ENCODE measurements at places on chromosomes 16 and 17.

DNA sequence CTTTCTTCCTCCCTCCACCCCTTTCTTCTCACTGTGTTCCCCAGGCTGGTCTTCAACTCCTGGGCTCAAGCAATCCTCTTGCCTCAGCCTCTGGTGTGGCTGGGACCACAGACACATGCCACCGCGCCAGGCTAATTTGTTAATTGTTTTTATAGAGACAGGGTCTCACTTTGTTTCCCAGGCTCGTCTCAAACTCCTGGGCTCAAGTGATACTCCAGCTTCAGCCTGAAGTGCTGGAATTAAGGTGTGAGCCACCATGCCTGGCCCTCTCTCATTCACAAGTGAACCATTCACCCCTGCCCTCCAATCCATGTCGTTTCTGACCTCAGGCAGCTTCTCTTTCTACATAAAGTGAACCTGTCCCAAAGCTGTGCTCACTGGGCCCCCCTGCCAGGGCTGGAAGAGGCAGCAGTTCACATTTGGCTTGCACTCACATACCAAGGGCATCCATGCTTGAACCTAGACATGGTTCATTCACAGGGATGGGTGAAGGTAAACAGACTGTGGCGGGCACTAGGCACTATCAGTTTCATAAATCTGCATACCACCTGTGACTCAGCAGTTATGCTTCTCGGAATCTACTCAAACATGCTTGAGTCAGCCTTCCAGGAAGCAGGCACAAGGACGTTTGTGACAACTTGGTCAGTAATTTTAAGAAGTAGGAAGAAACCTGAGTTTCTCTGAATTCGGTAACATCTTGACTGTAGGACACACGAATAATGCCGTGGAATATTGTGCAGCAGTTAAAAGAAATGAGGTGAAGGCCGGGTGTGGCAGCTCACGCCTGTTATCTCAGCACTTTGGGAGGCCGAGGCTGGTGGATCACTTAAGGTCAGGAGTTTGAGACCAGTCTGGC lies 6.0 kb upstream of the RNF213 start:
- DNase-seq, result peak; percentile 74

GRCh38 chr17:31740611-31741082 lies 118.4 kb downstream of the COPRS start:
- DNase-seq, result no peak

DNA sequence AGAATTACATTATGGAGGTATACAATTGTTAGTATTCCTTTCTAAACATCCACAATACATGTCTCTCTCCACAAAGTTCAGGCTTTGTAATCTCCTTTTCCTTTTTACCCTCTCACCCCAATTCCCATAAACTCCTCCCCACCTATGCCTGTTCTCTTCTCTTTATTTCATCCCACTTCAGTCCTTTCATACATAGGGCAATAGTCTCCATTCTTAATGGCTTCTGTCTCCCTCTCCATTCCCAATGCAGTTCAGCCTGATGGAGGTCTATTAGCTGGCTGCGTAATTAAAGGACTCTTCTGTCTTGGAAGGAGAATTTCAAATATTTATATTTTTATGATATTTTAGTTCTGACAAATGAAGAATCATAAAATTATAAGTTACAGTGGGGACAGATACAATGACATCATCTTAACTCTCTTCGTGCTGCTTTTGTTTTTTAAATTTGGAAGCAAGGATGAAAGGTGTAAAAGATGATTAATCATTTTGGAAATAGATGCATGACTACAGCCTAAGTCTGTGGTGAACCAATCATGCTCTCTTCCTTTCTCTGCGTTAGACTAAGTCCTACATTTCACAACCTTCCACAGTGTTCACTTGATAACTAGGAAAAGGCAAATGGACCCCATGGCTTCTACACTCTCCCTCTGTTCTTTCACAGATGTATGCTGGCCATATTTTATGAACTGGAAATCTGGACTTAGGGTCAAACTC lies 11.2 kb upstream of the FAM20A start:
- no peak for DNase-seq

DNA sequence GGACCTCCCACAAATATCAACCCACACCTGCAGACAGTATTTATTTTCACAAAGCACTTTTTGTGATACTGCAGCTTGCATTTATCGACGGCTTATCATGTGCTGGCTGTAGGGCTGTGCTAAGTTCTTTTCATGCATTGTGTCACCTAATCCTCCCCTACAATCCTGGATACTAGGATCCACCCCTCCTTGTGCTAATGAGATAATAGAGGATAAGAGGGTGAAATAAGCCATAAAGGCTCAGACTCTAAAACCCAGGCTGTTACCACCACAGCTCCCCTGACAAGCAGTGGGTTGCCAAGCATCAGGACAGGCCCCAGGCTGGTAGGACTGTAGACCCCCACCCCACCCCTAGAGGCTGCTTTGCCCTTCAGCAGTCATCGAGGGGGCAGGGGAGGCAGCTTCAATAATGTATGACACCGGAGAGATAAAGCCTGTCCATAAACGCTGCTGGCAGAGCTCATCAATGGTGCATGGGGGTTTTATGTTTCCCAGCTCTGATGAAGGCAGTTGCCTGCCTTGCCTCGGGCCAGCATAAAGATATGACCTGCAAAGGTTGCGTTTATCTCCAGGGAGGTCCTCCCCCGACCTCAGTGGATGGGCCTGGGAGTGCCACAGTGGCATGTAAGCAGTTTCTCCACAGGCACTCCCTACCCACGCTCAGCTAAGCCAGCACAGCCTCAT lies 73.9 kb upstream of the C16orf82 start:
- DNase-seq, result no peak

DNA sequence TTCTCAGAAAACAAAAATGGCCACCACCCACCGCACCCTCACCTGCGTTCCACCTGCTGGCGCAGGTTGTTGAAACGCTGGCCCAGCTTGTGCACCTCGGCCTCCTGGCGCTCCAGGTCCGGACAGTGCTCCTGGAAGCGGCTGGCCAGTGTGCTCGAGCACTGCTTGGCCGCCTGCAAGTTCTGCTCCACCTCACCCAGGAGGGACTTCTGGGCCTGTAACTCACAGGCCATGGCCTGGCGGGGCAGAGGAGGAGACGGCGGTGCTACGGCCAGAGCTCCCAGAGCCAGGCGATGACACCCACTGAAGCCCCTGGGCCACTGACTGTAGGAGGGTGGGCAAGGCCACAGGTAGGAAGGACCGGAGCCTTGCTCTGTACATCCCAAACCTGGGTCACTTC lies 43.4 kb downstream of the UBN1 start:
- DNase-seq, result no peak

DNA sequence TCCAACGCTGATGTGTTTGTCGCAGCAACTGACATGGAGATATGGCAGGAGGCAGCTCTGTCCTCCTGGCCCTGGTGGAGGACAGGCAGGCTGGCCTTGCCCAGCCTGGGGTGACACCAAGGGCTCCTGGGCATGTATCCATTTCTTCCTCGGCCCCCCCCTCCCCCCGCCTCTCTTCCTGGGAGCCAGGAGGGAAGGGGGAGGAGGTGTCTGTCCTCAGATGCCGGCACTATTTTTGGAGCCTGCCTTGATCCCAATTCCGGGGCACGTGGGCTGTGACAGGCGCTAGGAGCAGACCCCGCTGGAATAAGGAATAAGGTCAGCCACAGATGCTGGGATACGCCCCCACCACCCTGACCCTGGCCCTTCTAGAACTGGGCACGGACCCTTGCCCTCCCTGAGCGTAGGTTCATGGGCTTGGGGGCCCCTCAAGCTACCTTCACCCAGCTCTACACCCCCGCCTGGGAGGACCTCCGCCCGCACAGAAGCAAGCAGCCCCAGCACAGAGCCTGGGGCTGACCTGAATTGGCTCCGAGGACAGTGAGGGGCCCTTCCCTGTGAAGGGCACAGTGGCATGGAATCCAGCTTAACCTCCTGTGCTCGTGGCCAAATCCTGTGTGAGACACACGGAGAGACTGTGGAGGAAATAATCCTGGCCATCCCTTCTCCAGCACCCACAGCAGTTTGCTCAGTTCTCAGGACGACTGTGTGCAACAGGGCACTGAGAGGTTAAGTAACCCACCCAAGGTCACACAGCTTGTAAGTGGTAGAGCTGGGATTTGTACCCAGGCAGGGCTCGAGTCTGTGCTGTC lies 24.1 kb downstream of the SEC14L5 start:
- DNase-seq, result no peak

GRCh38 chr17:15954222-15954621 lies 9.3 kb downstream of the ADORA2B start:
- no peak for DNase-seq

GRCh38 chr16:67917852-67918236 lies 13.8 kb downstream of the CTRL start:
- peak; percentile 44 for DNase-seq

DNA sequence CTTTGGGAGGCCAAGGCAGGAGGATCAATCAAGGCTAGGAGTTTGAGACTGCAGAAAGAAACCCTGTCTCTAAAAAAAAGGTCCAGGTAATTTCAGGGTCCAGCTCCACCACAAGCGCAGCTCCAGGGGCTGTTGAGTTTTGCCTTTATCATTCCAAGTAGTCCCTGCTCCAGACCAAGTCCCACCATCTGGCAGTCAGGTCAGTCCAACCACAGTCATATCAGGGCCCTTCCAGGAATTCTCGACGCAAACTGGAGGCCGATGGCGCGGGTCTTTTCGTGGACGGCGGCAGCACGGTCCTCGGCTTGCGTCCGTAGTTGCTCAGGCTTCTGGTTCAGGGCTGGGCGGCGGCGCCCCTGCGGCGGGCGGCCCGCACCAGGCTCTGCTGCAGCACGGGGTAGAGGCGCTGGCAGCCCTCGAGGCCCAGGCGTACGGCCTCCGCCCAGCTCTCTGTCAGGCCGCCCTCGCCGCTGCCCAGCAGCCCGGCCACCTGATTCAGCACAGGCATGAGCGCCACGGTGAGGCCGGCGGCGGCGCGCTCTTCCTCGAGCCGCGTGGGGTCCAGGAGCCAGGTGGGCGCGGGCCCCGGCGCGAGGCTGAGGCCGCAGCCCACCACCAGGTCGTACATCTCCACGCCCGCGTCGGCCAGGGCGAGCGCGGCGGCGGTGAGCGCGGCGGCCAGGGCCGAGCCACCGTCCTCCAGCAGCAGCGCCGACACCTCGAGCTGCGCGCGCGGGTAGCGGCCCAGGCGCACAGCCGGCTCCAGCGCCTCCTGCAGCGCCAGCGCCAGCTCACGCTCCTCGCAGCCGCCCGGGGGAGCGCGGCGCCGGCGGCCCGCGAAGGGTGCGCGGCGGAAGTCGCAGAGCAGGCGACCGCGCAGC lies 752 bp downstream of the EXOSC6 start:
- DNase-seq, result peak; percentile 38

- DNase-seq, result no peak
Measured at GRCh38 chr17:29682987-29683386, 60.3 kb upstream of the CORO6 start.

DNA sequence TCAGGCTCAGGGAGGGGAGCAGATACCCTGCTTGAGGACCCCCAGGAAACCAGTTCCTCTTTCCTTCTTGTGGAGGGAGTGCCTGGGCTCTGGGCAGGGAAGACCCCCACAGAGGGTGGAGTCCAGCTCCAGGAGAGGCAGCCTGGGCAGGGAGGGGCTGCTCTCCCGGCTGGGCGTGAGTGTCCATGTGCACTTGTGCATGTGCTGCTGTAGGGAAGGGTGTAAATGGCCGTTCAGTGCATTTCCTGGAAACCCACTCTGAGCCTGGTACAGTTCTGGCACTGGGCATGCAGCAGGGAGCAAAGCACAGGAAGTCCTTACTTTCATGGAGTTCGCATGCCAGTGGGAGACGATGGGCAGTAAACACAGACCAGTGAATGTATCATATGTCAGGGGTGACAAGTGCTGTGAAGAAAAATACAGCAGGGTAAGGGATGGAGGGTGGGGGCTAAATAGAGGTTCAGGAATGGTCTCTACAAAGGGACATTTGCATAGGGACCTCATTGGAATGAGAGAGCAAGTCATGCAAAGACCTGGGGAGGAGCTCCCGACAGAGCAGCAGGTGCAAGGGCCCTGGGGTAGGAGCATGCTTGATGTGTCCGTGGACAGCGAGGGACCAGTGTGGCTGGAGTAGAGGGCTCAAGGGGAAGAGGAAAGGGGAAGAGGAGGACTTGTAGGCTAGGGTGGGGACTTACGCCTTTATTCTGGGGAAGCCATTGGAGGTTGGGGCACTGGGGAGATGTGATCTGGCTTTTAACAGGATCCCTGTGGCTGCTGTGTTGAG lies 5.5 kb downstream of the STARD3 start:
- no peak for DNase-seq

DNA sequence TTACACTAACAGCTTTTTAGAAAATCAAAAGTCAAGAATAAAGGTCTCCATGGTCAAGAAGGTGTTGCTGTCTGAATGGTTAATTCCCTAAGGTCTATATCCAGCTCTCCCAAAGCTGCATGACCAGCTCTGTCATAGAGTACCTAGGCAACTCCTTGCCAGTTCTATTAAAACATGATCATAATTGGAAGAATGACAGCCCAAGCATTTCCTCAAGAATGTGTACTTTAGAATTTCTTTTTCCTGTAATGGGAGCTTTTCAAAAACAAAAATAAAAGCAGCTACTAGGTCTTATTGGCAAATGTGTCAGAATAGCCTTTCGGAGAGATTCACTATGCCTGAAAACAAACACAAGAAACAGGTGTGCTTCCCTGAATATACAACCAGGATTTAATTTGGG lies 7.9 kb downstream of the SPOP start:
- no peak for DNase-seq

GRCh38 chr17:59534583-59534982 lies 30.8 kb upstream of the DHX40 start:
- no peak for DNase-seq

DNA sequence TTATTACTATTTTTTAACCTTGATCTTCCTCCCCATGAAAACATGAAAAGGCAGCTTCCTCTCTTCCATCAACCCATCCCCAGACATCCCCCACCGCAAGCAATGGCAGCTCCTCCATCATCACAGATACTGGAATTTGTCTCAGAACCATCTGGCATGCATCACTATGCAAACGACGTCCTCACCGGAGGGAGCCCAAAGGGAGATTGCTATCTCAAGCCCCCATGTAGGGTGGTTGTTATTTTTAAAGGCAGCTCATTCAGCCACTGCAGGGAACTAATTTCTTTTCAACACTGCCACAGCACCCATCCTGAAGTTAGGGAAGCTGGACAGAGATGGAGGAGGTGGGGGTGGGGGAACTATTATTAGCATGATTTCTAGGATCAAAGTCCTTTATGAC lies 222.5 kb downstream of the FOXL1 start:
- no peak for DNase-seq

- DNase-seq, result no peak
Measured at GRCh38 chr16:89136931-89137330, 34.6 kb upstream of the CDH15 start.

GRCh38 chr17:13864521-13864920 lies 204.8 kb upstream of the COX10 start:
- DNase-seq, result no peak

- no peak for DNase-seq
Measured at GRCh38 chr17:4796552-4796920, 572 bp downstream of the PSMB6 start.

Measured in activated CD4-positive, alpha-beta T cell treated with anti-CD3 and anti-CD28 coated beads for 4 hours (primary cell).